ENCODE measurements at places on chromosomes 2 and 18.

- DNase-seq = no peak
These were observed 46.9 kb downstream of the MAL start for GRCh38 chr2:95072424-95072823.

DNA sequence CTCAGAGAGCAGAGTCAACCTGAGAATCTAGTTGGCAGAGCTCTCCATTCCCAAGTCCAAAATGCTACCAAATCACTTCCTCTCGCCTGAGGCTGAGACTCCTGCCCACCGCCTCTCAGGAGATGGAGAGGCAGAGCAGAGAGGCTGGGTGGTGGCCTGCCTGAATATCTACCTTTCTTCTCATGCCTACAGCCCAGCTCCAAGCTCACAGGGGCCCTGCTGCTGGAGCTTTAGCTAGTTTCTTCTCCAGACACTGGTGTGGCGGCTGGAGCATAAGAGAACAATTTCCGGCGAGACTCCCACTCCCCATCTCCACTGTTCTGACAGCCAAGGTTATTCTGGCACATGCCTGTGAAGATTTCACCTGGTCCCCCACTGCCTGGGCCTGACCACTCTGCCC, 8.1 kb upstream of the CYP26B1 start:
- DNase-seq = no peak

GRCh38 chr2:152054593-152054992, 44.3 kb downstream of the CACNB4 start:
- no peak for DNase-seq

GRCh38 chr2:241161646-241162281, 11.5 kb downstream of the PPP1R7 start:
- peak; percentile 39 for DNase-seq
